ENCODE measurements at places on chromosomes 5 and 9. TPM values are rescaled to one million over a fixed set of nuclear protein-coding genes. Genes with fewer than 3 reads are reported as not detected.

Gene ISL1
- total RNA-seq, result not detected

Gene SV2C
- total RNA-seq, result 0.02 TPM

Gene TRPM6
- total RNA-seq, result 0.07 TPM

Gene HRH2
- total RNA-seq, result 16.9 TPM

Gene GLDC
- total RNA-seq, result 0.95 TPM

Gene TAF11L5
- not detected for total RNA-seq

Gene MEF2C
- total RNA-seq, result 0.12 TPM

Gene SPATA31D4
- total RNA-seq, result not detected

Gene SH3TC2
- not detected for total RNA-seq

Gene PCDHB13
- not detected for total RNA-seq

Gene PTGER4
- 91.2 TPM for total RNA-seq

Gene RORB
- total RNA-seq, result not detected

Gene TMEM215
- not detected for total RNA-seq

Gene IL4
- 0.77 TPM for total RNA-seq

Gene SMIM27
- total RNA-seq, result 19.5 TPM

Gene PCDHGA7
- not detected for total RNA-seq

Gene GBA2
- 19.6 TPM for total RNA-seq

Gene FUT7
- 1.6 TPM for total RNA-seq

Gene PPWD1
- 44.0 TPM for total RNA-seq

Gene PCDHA4
- not detected for total RNA-seq

Gene OTP
- not detected for total RNA-seq
